Small intestine (tissue), 16 donors: ENCODE measurements at places on chromosomes 3 and 15. TPM values are rescaled to one million over a fixed set of nuclear protein-coding genes. Genes with fewer than 3 reads are reported as not detected.

- DNase-seq = no peak
Observed at GRCh38 chr3:12456441-12456840, 27.8 kb upstream of the TSEN2 start.

DNA sequence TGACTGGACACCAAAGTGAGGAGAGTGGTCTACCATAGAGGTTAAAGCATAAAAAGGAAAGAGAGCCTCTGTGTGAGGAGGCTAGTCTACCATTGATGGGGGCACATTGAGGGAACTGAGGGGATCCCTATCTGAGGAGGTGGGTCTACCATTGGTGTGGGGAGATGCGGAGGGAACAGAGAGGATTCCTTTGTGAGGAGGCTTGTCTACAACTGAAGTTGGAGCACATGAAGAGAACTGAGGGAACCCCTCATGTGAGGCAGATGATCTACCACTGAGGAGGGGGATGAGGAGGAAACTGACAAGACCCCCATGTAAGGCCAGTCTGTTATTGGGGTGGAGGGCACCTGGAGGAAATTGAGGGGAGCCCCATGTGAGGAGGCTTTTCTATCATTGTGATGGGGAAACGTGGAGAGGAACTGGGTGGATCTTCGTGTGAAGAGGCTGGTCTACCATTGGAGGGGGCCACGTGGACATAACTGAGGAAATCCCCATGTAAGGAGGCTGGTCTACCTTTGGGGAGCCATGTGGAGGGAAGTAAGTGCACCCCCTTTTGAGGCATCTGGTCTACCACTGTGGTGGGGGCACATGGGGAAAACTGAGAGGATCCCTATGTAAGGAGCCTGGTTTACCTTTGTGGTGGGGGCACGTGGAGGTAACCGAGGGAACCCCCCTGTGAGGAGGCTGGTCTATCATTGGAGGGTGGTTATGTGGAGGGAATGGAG is 160.1 kb downstream of the FBLN2 start:
- no peak for DNase-seq

P2RY12 gene
- polyA plus RNA-seq = 0.54 TPM

- DNase-seq = no peak
Observed at GRCh38 chr15:86322629-86323028, 243.0 kb downstream of the AGBL1 start.

ASB14 gene
- 0.74 TPM for polyA plus RNA-seq

GRCh38 chr15:35302334-35302733 is 217.2 kb upstream of the NANOGP8 start:
- no peak for DNase-seq

STRIT1 gene
- polyA plus RNA-seq = 0.10 TPM

SGO1 gene
- 5.8 TPM for polyA plus RNA-seq
